ENCODE measurements at places on chromosomes 16 and 17.

GRCh38 chr16:2698965-2699750 lies 16.8 kb downstream of the KCTD5 start:
- no peak for DNase-seq

- DNase-seq = no peak
Observed at GRCh38 chr17:27322690-27323508, 29.0 kb downstream of the WSB1 start.

- DNase-seq = peak; percentile 98
Observed at GRCh38 chr17:7842380-7843256, 8.6 kb downstream of the KDM6B start.

- no peak for DNase-seq
Observed at GRCh38 chr17:4800462-4801196, 1.5 kb downstream of the C17orf114 start.

- no peak for DNase-seq
Observed at GRCh38 chr16:88012360-88012759, 61.1 kb downstream of the BANP start.

DNA sequence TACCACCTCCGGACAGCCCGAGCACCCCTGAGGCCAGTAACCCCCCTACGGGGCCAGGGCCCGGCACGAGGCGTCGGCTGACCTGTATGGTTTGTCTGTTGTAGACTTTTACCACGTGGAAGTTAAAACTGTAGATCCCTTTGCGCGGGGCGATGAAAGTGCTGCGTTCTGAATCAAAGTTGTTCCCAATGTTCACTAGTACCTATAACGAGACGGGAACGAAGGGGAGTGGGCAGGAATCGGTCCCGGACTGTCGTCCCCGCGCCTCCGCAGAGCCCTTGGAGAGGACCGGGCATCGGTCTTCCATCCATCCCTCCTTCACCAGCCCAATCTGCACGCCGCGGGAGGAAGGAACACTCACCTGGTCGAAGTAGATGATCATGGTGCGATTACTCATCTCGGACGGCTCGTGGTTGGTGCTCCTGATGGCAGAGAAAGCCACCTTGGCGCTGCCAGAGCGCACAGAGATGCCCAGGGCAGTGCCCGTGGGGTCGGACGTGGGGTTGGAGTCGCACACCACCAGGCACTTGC lies 732 bp downstream of the CBLN1 start:
- no peak for DNase-seq

DNA sequence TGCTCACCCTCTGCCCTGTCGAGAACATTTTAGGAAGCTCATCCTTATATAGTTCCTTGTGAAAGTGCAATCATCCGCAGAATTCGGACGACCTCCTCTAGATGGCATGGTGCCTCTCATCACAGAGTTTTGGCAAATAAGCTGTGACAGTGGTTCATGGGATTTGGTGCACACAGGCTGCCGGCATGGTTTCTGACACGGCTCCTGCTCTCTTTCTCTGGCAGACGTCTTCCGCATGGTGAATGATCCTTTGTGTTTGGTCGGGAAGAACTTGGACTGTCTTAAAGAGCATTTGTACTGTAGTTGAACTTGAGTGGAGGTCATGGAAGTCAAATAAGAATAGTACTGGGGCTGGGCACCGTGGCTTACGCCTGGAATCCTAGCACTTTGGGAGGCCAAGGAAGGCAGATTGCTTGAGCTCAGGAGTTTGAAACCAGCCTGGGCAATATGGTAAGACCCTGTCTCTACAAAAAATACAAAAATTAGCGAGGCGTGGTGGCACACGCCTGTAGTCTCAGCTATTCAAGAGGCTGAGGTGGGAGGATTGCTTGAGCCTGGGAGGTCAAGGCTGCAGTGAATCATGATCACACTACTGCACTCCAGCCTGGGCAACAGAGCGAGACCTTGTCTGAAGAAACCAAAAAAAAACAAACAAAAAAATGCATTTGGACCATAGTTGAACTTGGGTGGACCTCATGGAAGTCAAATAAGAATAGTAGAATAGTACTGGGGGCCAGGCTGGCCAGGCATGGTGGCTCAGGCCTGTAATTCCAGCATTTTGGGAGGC lies 34.7 kb upstream of the NAT9 start:
- DNase-seq = no peak

DNA sequence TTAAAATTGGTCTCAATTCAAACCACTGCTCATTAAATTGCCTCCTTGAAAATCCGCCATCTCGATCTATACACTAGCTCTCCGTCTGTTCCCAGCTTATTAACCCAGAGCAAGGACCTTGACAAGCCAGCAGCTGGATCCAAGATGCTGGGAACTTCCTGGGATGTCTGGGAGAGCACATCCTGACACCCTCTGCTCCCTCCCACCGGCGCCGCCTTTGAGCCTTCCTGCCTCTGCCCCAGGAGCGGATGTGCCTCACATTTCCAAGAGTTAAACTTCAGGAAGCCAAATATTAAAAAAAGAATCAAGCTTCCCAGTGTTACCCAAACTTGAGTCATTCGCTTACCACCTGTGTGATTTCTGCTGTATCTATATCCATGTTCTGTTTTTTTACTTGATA lies 107.9 kb downstream of the HAPSTR1 start:
- DNase-seq = no peak

GRCh38 chr16:10679921-10680320 lies 14.8 kb downstream of the TEKT5 start:
- no peak for DNase-seq

Data from activated CD8-positive, alpha-beta memory T cell treated with anti-CD3 and anti-CD28 coated beads, Interleukin-2, amount 50 U/mL, for 4 hours (primary cell).